Fibroblast of lung (primary cell): ENCODE measurements at places on chromosomes 2 and 18. TPM values are rescaled to one million over a fixed set of nuclear protein-coding genes. Genes with fewer than 3 reads are reported as not detected.

Gene PAIP2B
- 0.16 and 0.22 TPM in 2 replicates for polyA plus RNA-seq

Gene LONRF2
- polyA plus RNA-seq: 0.01 and 0.03 TPM in 2 replicates

DNA sequence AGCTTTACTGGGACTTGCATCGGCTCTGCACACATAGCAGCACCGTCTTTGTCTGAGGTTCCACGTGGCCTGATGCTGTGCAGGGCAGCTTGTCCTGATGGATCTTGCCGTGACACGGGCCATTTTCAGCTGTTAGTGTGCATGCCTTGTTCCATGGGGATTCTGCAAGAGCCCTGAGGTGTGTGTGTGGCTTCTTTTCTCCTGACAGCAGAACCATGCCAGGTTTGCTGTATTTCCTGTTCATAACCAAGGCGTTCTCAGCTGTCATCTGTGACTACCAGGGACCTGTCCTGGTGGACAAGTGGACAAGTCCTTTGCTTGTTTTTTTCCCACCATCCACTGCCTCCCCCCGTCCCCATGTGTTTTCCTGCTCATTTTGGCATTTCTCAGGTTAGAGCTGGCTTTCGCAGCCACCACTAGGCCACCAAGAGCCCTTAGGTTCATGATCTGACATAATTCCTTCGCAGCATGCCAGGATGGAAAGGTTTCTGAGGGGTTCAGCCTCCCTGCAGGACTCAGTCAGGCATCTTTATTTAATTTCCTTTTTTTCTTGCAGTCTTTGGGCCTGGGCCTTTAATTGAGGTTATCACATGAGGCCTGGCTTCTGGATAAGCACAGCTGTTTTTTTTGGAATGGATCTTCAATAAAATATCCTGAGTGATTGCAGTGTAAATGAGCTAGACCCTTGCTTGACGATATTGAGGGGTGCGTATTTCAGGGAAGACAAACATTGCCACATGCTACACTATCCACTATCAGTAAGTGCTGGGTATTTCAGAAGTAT lies 139.4 kb downstream of the NCK2 start:
- DNase-seq: no peak

DNA sequence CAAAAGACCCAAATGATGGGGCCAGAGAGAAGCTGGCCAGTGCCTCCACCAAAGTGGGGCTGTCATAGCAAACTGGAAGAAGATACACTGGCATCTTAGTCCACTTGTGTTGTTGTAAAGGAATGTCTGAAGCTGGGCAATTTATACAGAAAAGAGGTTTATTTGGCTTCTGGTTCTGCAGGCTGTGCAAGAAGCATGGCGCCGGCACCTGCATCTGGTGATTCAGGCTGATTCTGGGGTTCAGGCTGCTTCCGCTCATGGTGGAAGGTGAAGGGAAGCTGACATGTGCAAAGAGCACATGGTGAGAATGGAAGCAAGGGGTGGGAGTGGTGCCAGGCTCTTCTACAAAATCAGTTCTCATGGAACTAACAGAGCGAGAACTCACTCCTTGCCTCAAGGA lies 135.9 kb upstream of the TWIST2 start:
- no peak for DNase-seq

DNA sequence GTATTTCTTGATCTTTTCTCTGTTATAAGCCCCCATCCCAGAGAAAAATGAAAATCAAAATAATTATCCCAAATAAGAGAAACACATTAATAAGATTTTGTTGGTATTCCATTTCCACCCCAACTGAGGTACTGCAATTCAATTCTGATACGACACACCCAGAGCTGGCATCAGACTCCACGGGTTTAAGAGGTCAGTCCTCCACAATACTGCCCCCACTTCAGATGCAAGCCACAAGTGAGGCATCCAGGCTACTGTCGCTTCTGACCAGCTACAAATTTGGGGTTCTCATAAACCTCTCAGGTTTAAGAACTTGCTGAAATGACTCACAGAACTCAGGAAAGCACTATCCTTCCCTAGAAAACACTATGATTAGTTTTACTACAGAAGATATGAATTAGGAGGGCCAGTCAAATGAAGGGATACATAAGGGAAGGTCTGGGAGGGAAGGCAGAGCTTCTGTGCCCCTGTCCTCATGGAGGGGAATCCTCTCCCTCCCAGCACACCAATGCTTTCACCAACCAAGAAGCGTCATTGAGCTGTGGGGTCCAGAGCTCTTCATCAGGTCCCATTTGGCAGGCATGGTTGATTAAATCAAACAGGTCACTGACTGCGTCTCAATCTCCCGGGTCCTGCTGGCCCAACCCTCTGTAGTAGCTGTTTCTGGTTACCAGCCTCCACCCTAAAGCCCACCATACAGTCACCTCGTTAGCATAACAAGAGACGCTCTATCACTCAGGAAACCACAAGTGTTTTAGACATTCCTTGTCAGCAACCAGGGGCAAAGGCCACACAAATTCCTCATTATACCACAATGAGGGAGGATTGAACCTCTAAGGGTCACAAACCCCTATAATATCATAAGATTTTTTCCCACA lies 46.2 kb downstream of the IWS1 start:
- no peak for DNase-seq

DNA sequence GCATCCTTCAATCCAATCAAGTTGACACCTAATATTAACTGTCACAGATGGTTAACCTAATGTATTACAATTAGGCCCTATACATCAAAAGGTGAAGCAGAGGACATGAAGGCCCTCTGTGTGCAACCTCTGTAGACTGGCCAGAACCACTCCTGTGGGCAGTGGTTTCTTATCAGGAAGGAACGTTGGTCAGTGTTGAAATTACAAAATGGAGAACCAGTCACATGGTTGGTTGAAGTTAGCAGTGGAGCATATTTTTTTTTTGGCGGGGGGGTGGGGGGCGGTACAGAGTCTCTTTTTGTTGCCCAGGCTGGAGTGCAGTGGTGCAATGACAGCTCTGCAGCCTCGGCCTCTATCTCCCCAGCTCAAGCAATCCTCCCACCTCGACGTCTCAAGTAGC lies 19.8 kb downstream of the RNU2-63P start:
- no peak for DNase-seq

- DNase-seq: no peak
Measured at GRCh38 chr2:205293559-205293958, 388.7 kb upstream of the NRP2 start.

- peak; percentile 84 for DNase-seq
Measured at GRCh38 chr2:136024616-136025015, 39.2 kb upstream of the DARS1 start.

- peak; percentile 65 for DNase-seq
Measured at GRCh38 chr2:10324095-10324832, 21.6 kb downstream of the HPCAL1 start.

DNA sequence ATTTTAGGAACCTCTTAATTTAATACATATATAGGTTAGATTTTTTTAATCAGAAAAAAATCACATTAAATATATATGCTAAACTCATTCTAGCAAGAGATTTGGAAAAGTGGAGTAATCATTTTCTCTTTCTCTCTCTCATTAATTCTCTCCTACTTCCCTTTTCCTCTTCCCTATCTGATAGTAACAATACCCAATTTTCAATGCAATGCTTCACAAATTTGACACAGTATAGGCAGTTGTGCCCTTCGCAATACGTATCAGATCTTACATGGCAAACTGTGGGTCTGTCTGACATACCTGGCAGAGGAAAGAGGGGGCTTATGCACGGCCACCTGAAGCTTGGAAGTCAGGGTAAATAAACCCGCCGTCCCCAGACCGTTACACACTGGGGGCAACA lies 444.3 kb downstream of the NBAS start:
- no peak for DNase-seq
